Activated CD4-positive, alpha-beta memory T cell treated with anti-CD3 and anti-CD28 coated beads for 36 hours (primary cell): ENCODE measurements at places on chromosomes 3 and 15. TPM values are rescaled to one million over a fixed set of nuclear protein-coding genes. Genes with fewer than 3 reads are reported as not detected.

- no peaks in the 10 kb centered on the region for H3K4me1 ChIP-seq
- no peak for DNase-seq
- H3K27me3 ChIP-seq, result no peaks in the 10 kb centered on the region
Measured at GRCh38 chr3:23072693-23073092, 130.4 kb upstream of the UBE2E2 start.

GRCh38 chr3:155178810-155179436, 98.8 kb downstream of the MME start:
- no peaks in the 10 kb centered on the region for H3K4me1 ChIP-seq
- H3K27ac ChIP-seq, result no peak overlapping the region
- H3K4me3 ChIP-seq, result no peak overlapping the region
- no peaks in the 10 kb centered on the region for H3K36me3 ChIP-seq

DNA sequence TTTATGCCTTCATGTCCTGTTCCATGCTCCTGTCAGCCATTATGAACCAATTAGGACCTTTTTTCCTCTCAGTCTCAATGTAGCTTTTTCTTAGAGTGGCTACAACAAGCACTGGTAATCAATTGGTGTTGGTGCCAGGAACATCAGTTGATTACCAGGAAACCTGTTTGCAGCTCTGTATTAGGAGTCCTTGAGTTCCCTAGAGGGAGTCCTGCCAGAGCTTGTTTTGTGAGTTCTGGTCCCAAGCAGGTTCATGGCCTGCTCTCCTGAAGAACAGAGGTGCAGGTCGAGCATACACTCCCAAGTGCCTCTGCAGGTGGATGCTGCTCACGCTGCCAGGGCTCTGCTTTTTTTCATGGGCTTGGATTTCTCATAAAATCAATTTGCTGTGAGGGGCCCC, 137.9 kb upstream of the PRR23C start:
- H3K36me3 ChIP-seq, result no peaks in the 10 kb centered on the region
- no peak overlapping the region for H3K4me3 ChIP-seq
- no peak overlapping the region for H3K27ac ChIP-seq
- H3K4me1 ChIP-seq, result no peaks in the 10 kb centered on the region

DNA sequence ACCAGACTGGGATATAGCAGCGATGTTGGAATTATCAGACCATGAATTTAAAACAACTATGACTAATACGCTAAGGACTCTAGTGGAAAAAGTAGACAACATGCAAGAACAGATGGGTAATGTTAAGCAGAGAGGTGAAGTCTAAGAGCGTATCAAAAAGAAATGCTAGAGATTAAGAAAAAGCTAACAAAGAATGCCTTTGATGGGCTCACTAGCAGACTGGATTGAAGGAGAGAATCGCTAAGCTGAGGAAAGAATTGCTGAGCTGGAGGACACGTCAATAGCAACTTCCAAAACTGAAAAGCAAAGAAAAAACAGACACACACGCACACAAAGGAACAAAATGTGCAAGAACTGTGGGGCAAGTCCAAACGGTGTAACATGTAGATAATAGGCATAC, 20.0 kb upstream of the CMTM6 start:
- no peak for DNase-seq
- no peak overlapping the region for H3K27ac ChIP-seq
- H3K4me3 ChIP-seq, result no peak overlapping the region
- peaks cover 15% of the 10 kb centered on the region for H3K36me3 ChIP-seq
- H3K27me3 ChIP-seq, result no peaks in the 10 kb centered on the region
- H3K4me1 ChIP-seq, result no peaks in the 10 kb centered on the region

- DNase-seq, result peak; percentile 36
- H3K27me3 ChIP-seq, result no peaks in the 10 kb centered on the region
- peaks cover 11% of the 10 kb centered on the region for H3K4me1 ChIP-seq
- H3K4me3 ChIP-seq, result no peak overlapping the region
- H3K36me3 ChIP-seq, result no peaks in the 10 kb centered on the region
Measured at GRCh38 chr3:56702490-56703315, 19.6 kb upstream of the TASOR start.

DNA sequence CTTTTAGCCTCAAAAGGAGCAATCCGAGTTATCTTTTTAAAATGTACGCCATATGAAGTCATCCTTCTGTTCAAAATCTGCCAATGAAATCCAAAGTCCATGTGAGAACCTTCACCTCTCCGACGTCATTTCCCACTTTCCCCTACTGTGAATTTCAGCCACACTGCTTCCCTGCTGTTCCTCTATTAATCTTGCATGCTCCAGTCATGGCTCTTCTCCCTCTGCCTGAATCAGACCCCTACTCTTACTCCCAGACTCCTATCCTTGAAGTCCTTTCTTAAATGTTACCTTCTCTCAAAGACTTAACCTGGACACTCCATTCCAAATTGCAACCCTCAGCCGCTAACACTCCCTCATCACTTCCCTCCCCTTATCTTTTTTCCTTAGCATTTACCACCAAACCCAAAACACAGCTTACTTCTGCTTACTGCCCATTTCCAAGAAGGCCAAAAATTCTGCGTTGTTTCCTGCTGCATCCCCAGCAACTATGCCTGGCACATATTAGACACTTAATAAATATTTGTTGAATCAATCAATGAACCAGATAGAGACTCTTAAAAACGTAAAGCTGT, 1.2 kb downstream of the NKIRAS1 start:
- peaks cover 39% of the 10 kb centered on the region for H3K36me3 ChIP-seq
- peak overlapping the region; percentile 98 for H3K4me3 ChIP-seq
- peaks cover 6% of the 10 kb centered on the region for H3K27me3 ChIP-seq
- H3K27ac ChIP-seq, result no peak overlapping the region
- DNase-seq, result no peak

- no peak overlapping the region for H3K27ac ChIP-seq
- peaks cover 17% of the 10 kb centered on the region for H3K4me1 ChIP-seq
- no peaks in the 10 kb centered on the region for H3K36me3 ChIP-seq
- H3K4me3 ChIP-seq, result no peak overlapping the region
- DNase-seq, result peak; percentile 91
Measured at GRCh38 chr15:45200799-45201556, 13.2 kb upstream of the SHF start.

DNA sequence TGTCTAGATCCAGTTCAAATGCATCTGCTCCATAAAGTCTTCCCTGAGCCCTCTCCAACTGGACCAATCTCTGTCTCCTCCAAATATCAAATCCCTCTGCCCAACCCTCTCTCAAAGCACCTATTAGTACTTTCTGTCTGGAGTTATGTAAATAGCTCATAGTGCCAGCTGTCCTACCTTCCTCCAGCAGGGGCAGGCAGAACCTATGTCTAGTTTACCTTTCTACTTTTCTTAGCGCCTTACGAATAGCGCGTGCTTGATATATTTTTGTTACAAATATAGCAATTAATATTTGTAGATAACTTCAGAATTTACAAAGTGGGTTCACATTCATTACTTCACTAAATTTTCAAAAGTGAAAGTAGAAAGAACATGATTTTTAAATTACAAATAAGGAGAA, 14.0 kb upstream of the CCDC80 start:
- H3K27me3 ChIP-seq, result no peaks in the 10 kb centered on the region
- DNase-seq, result no peak
- H3K27ac ChIP-seq, result no peak overlapping the region
- no peak overlapping the region for H3K4me3 ChIP-seq
- H3K4me1 ChIP-seq, result no peaks in the 10 kb centered on the region
- no peaks in the 10 kb centered on the region for H3K36me3 ChIP-seq

GRCh38 chr3:179179256-179179655, 31.1 kb downstream of the PIK3CA start:
- H3K27me3 ChIP-seq, result no peaks in the 10 kb centered on the region
- no peaks in the 10 kb centered on the region for H3K36me3 ChIP-seq

DNA sequence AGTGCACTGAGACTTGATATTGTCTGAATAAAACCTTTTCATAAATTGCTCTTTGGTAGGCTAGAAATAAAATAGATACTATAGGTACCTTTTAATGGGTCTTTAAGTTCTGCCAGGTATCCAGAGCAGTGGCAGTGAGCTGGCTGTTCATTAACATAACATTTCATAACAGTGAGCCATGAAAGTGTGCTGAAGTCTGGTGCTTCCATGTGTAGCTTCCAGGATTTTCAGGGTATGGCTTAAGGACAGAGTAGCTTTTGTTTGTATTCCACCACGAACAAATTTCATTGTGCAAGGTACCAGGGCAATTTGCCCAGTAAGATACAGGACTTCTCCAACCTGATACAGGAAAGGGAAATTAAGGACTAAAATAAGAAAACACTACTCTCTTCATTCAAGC, 124.7 kb upstream of the NANOGP8 start:
- H3K27me3 ChIP-seq, result no peaks in the 10 kb centered on the region
- no peak overlapping the region for H3K27ac ChIP-seq
- H3K4me3 ChIP-seq, result no peak overlapping the region

DNA sequence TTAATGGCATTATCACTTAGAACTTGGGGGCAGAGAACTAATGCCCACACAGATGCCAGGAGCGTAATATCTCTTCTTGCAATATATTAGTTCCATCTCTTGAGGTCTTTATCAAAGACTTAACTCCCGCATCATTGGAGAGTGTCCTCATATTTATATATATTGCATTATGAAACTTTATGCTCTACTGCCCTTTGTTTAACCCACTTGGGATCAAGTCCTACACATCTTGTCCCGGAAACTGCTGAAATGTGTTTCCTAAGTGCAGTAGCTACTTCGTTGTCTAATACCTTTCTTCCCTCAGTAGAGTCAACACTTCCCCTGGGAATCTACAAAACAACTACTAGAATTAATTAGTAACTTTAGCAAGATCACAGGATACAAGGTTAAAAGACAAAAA, 1029.2 kb downstream of the OTOL1 start:
- no peak overlapping the region for H3K27ac ChIP-seq
- no peaks in the 10 kb centered on the region for H3K27me3 ChIP-seq
- H3K4me3 ChIP-seq, result no peak overlapping the region
- DNase-seq, result no peak

- H3K27ac ChIP-seq, result no peak overlapping the region
- no peaks in the 10 kb centered on the region for H3K27me3 ChIP-seq
- H3K36me3 ChIP-seq, result no peaks in the 10 kb centered on the region
- H3K4me3 ChIP-seq, result no peak overlapping the region
- H3K4me1 ChIP-seq, result no peaks in the 10 kb centered on the region
Measured at GRCh38 chr3:66860771-66861170, 137.3 kb upstream of the KBTBD8 start.

DNA sequence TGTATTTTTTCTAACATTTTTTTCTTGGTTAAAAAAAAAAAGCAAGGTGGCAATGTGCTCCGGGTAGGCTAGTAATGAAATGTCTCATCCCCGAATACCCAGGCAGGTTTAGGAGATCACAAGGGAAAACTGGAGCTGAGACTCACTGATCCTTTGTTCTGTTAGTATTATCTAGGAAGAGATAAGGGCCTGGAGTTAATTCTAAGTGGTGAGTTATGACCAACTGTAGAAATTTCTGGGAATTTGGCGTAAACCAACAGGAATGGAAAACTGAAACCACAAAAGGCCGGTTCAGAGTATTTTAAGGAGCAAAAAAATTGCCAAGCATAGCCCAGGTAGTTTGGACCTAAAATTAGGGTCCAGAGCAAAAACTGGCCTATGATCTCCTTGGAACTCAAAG, 12.4 kb downstream of the PPM1M start:
- no peak for DNase-seq
- no peak overlapping the region for H3K4me3 ChIP-seq
- H3K27ac ChIP-seq, result peak overlapping the region; percentile 97
- no peaks in the 10 kb centered on the region for H3K27me3 ChIP-seq

DNA sequence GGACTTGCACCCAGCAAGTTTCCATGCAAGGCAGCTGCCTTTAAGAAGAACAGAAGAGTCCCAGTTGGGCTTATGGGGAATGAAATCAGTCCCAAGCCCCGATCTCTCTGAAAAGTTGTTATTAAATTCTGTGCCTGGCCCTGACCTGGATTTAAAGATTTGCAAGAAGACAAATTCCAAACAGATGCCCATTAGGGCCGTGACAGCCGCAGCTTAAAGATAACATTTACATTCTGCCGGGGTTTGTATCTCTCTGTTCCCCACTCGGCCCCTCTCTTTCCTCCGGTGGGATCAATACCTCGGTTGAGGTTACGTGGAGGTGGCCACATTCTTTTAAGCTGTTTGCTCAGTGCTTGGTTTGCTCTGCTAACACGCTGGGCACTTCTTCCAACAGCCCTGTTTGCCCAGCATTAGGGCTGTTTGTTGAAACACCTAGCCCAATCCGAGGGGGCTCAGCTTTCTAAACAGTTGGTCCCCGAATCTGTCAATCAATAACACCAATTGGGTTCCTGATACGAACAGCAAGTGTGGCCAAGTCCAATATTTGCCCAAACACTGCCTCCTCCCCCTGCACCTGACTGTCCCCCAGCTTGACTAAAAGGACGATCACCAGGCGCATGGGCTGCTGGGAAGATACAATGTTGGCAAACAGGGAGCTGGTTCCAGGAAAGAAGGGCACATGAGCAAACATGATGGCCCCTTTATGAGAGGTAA, 108.6 kb downstream of the RPLP1 start:
- no peaks in the 10 kb centered on the region for H3K4me1 ChIP-seq
- no peaks in the 10 kb centered on the region for H3K27me3 ChIP-seq

- H3K36me3 ChIP-seq, result peaks cover 2% of the 10 kb centered on the region
- no peaks in the 10 kb centered on the region for H3K27me3 ChIP-seq
- H3K4me3 ChIP-seq, result no peak overlapping the region
Measured at GRCh38 chr3:47984075-47984728, 32.0 kb downstream of the MAP4 start.

- H3K27ac ChIP-seq, result no peak overlapping the region
- H3K27me3 ChIP-seq, result peaks cover 2% of the 10 kb centered on the region
- H3K36me3 ChIP-seq, result no peaks in the 10 kb centered on the region
- no peak overlapping the region for H3K4me3 ChIP-seq
Measured at GRCh38 chr15:62958528-62959363, 83.8 kb upstream of the TPM1 start.

GRCh38 chr3:193884652-193885051, 251.3 kb upstream of the HES1 start:
- DNase-seq, result no peak
- H3K27me3 ChIP-seq, result peaks cover 6% of the 10 kb centered on the region
- H3K36me3 ChIP-seq, result no peaks in the 10 kb centered on the region
- H3K4me3 ChIP-seq, result no peak overlapping the region
- H3K4me1 ChIP-seq, result no peaks in the 10 kb centered on the region
- no peak overlapping the region for H3K27ac ChIP-seq

GRCh38 chr3:100759950-100760349, 50.7 kb downstream of the TFG start:
- no peak overlapping the region for H3K27ac ChIP-seq
- no peak overlapping the region for H3K4me3 ChIP-seq
- no peaks in the 10 kb centered on the region for H3K4me1 ChIP-seq
- H3K36me3 ChIP-seq, result peaks cover 8% of the 10 kb centered on the region

CFAP161 gene
- not detected for total RNA-seq

FBXO40 gene
- not detected for total RNA-seq

CFAP91 gene
- 0.31 TPM for total RNA-seq

GCNT3 gene
- not detected for total RNA-seq

POLG gene
- total RNA-seq, result 94.8 TPM

A4GNT gene
- not detected for total RNA-seq

ADCY5 gene
- not detected for total RNA-seq

SAMD7 gene
- not detected for total RNA-seq

VGLL3 gene
- not detected for total RNA-seq

CD200R1 gene
- 4.1 TPM for total RNA-seq
